ENCODE measurements at places on chromosomes 6 and 20. TPM values are rescaled to one million over a fixed set of nuclear protein-coding genes. Genes with fewer than 3 reads are reported as not detected.

Gene CDSN
- not detected for total RNA-seq

Gene ELOVL2
- total RNA-seq, result 0.06 TPM

Gene KCNB1
- 0.13 TPM for total RNA-seq

Gene RPS6KA2
- total RNA-seq, result 12.4 TPM

Gene C6orf15
- total RNA-seq, result not detected

Gene DSP
- 0.64 TPM for total RNA-seq

Gene NOTCH4
- 1.7 TPM for total RNA-seq

Gene GJA1
- total RNA-seq, result not detected

Gene TOX2
- 1.6 TPM for total RNA-seq

Gene MOCS3
- 7.6 TPM for total RNA-seq

Gene ULBP2
- not detected for total RNA-seq

Measured in T-cell (primary cell).